ENCODE measurements at places on chromosomes 2 and 18.
A peak's percentile ranks its signal among the peaks of the same experiment; 100 is the strongest.

- peak; percentile 50 for DNase-seq
Observed at GRCh38 chr2:19367326-19367725, 8.9 kb upstream of the OSR1 start.

GRCh38 chr18:44848644-44849335 is 168.1 kb downstream of the SETBP1 start:
- no peak for DNase-seq

DNA sequence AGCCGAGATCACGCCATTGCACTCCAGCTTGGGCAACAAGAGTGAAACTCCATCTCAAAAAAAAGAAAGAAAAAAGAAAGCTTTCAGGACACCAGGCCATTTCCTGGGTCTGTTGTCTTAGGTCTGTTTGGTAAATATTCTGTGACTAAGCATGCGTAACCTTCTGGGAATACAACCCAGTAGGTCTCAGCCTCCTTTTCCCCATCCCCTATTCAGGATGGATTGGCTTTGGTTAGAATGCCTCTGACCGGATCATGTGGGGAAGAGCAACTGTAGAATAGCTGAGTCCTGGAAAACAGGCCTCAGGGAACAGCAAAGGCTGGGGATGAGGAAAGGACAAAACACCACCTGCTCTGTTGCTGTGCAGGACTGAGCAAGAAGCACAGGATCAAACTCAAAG is 1.6 kb upstream of the PDCL3 start:
- DNase-seq = no peak

- DNase-seq = no peak
Observed at GRCh38 chr2:225598426-225598825, 198.9 kb downstream of the NYAP2 start.

DNA sequence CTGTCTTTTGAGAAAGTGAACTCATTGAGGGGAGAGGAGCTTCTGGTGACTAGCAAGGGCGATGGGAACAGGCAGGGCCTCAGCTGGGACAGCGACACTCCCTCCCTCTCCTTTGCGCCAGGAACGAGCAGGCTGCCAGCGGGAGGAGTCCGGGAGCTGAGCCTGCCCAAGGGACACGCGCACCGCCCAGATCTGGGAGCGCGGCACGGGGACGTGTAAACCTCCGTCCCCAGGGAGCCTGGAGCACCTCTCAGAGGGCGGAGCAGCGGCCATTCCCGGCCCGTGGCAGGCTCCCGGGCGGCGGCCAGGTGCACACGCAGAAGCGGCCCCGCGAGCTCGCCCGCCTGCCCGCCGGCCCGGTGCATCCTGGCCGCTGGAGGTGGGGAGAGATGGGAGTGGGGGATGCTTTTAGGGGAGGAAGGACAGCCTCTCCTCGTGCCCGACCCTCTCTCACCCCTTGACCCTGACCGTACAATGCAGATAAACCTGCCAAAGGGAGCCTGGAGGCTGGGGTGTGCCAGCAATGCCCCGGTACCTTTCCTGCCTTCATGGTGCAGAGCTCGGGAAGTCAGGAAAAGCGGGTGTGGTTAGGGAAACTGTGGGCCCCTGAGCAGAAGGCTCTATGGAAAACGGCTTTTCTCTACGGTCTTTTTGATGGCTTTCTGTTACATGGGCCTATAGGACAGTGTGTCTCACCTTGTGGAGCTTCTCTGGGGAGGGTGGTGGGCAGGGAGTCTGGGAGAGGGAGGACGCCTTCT is 2.2 kb downstream of the AQP4 start:
- peak; percentile 22 for DNase-seq

- DNase-seq = no peak
Observed at GRCh38 chr2:166468124-166469024, 25.7 kb downstream of the SCN7A start.

DNA sequence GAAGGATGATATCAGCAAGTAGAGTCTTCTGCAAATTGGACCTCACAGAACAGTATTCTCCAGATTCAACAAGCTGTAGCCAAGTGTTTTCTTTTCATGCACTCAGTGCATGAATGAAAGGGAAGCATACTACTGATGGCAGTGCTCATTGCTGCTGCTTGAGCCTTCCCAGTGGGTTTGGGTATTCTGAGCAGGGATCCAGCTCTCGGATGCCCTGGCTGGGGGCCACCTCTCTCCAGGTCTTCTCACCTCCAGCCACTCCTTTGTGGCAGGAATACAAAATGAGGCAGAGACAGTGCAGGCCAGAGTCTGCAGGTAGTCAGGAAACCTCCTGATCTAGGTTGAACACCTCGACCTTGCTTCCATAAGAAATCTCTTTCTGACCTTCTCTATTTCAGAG is 390.4 kb upstream of the CELF4 start:
- DNase-seq = no peak

- DNase-seq = peak; percentile 93
Observed at GRCh38 chr18:8615397-8616027, 6.3 kb downstream of the RAB12 start.

DNA sequence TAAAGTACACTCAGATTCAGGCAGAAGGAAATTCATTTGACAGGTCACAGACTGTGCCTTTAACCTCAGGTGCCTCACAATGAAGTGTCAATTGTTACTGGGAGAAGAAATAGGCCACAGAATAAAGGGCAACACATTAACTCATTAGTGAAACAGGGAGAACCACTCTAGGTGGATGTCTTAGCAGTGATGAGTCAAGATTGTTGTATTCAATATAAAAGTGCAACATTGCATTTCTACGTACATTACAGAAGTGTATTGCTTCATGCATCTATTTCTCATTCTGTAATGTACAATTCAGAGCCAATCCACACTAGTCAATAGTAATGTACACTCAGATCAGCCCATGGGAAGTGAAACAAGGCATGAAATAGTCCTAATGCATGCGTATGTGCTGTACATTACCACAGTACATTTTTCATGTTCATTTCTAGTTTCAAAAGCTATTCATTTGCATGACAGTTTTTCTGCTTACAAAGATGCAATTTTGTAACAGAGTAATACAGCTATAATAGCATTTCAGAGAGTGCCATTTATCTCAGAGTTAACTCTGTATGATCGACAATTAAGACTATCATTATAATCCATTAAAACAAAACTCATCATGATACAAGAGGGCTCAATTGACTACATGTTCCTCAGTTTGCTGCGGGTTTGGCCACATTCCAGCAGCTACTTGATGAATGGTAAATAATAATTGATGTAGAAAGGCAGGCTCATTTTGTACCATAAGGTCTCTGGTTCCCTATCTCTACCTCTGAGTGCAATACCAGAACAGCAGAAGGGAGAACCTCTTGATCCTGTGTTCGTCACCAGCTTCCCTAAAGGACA is 12.2 kb upstream of the ARL5A start:
- no peak for DNase-seq

DNA sequence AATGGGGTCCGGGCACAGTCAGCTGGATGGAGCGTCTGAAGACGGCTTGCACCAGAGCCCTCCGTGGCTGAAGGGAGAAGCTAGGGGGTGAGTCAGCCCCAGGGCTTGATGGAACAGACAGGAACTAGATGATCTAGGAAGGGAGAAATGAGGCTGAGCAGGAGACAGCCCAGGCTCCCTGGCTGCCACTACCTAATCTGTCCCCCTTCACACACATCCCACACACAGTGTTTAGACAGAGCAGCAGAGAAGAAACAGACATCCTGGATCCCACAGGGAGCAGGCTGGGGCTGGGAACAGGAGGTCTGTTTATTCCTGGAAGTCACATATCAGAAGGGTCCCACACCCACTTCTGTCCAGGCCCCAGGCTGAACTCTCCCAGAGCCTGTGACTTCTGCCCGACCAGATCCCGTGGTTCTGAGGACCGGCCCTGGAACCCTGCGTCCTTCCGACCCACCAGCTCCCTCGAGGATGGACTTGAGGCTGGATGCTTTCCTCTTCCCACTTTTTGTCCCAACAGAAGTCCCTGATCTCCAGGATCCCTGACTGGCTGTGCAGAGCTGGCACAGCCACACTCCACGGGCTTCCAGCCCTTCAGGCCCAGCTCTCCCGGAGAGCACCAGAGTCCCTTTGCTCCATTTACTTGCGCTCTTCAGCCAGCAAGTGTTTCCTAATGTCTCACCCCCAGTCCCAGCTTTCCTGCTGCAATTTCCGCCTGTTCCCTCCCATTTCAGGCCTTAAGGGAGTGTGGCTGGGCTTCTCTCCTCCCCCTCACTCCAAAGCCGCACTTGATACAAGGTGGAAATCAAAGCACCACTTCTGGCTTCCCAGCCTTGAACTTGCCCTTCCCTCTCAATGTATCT is 1.5 kb upstream of the GPBAR1 start:
- DNase-seq = peak; percentile 82

DNA sequence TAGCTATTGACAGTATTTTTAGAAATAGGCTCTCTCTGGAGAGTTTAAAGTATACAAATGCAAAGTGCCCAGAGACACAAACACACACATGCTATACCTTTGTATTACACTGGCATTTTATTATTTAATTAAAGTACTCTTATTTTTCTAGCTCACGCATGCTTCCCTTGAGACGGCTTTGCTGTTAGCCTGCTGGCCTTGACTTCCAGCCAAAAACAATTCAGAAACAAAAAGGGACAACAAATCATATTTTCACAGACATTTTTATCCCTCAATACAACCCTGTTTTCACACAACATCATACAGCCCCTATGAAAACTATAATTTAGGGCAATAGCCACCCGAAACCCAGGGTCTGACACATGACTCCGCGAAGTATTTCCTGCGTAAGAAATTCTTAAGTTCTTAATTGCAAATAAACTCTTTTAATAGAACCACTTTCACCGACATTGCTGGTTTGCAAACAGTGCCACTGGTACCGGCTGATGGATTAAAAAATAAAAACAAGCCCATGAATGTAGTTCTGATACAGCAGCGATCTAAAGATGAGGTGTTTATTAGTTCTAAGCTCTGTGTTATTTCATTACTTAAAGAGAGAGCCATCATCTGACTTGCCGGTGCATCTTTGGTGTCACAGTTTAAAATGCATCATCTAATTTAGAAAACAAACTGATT is 185.1 kb downstream of the TCF4 start:
- DNase-seq = no peak

GRCh38 chr18:79544386-79544963 is 135.1 kb upstream of the CTDP1 start:
- no peak for DNase-seq

DNA sequence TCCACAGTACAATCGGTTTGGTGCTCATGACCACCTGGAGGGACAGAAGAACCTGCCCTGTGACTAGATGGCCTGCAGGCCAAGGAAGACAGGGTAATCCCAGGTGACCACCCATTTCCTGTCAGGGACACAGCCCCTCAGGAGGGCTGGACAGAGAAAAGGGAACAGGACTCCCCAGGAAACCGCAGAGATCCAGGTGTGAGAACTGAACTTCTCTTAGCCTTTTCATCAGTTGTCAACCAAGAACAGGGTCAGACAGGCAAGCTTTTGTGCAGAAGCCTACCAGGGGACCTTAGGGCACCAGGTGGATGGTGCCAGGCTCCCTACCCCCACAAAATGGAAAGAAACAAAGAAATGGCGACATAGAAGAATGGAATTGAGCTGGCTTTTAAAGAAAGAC is 132.3 kb downstream of the HDAC4 start:
- no peak for DNase-seq

GRCh38 chr2:218465987-218466633 is 47.2 kb downstream of the VIL1 start:
- DNase-seq = peak; percentile 29

- peak; percentile 1 for DNase-seq
Observed at GRCh38 chr2:70982971-70983370, 4.5 kb downstream of the ANKRD53 start.

- DNase-seq = no peak
Observed at GRCh38 chr2:178819992-178820391, 12.8 kb upstream of the TTN start.

DNA sequence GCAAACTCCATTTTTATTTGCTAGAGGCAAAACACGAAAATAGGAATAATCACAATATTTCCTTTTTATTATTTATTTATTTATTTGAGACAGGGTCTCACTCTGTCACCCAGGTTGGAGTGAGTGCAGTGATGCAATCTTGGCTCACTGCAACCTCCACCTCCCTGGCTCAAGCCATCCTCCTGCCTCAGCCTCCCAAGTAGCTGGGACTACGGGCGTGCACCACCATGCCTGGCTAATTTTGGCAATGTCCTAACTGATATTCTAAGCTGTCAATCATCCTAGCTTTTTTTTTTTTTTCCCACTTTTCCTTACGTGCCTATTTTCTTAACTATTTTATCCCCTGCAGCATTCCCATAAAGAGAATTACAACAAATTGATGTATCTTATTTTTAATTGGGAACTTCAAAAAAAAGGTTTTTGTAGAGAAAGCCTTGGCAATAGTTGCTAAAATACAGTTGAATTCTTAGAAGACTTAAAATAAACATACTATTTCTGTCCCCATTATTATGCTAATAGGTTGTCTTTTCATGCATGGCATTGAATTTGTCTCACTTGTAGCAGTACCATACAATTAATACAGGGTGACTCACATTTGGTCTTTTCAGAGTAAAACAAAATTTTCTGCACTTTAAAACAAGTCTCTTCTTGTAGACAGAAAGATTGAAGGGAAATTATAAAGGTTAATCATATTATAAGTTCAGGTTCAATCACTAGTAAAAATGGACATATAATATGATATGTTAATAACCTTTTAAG is 153.5 kb downstream of the SLC39A10 start:
- DNase-seq = no peak

- peak; percentile 67 for DNase-seq
Observed at GRCh38 chr2:63665846-63666475, 77.2 kb downstream of the MDH1 start.

GRCh38 chr2:98301469-98301868 is 44.8 kb upstream of the CNGA3 start:
- no peak for DNase-seq

GRCh38 chr2:73685764-73686438 is 43.7 kb upstream of the NAT8 start:
- peak; percentile 31 for DNase-seq

- no peak for DNase-seq
Observed at GRCh38 chr2:11752906-11753305, 6.5 kb downstream of the LPIN1 start.

DNA sequence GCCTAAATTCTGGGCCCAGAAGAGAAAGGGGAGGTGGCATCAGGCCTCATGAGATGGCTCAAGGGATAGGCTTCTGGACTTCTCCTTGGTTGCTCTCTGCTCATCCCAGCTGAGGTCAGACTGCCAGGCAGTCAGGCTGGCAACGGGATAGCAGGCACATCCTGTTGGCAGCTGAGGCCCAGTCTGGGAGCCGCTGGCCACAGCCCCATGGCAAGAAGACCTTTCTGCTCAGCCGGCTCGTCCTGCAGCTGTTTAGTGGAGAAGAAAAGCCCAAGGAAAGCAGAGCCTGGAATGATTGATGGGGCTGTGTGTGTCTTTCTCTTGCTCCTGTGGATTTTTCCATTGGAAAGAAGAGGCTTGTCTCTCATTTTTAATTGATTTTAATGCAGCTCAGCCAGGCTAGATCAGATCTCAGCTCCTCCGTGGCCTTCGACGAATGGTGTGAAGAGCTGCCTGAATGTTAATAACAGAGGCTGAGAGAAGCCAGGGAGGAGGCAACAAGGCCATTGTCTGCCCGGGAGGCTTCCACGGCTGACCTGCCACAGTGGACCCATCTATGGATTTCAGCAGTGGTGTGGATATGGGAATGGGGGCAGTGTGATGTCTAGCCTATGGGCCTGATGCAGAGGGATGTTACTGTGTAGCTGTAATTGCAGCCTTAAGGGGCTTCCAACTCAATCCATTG is 99.5 kb downstream of the HS1BP3 start:
- DNase-seq = peak; percentile 60

GRCh38 chr2:146807568-146808168 is 1037.2 kb upstream of the ACVR2A start:
- no peak for DNase-seq

- no peak for DNase-seq
Observed at GRCh38 chr2:4192119-4192518, 488.7 kb downstream of the DCDC2C start.

- peak; percentile 62 for DNase-seq
Observed at GRCh38 chr2:45888167-45888566, 236.7 kb downstream of the PRKCE start.
